Airway epithelial cell (primary cell): ENCODE measurements at places on chromosomes 4 and X. TPM values are rescaled to one million over a fixed set of nuclear protein-coding genes. Genes with fewer than 3 reads are reported as not detected.

The MTTP gene
- total RNA-seq: 0.28 TPM in 2 replicates

The ADGRL3 gene
- total RNA-seq: 0.19 and 0.21 TPM in 2 replicates

The CLGN gene
- total RNA-seq: 0.07 TPM in 1 of 2 replicates, not detected in the other

The ARHGAP36 gene
- total RNA-seq: not detected in 2 replicates

The ABLIM2 gene
- total RNA-seq: 0.14 and 0.23 TPM in 2 replicates

The SATL1 gene
- not detected in 2 replicates for total RNA-seq

The SPATA4 gene
- total RNA-seq: not detected in 2 replicates

The PAQR3 gene
- 12.9 and 13.5 TPM in 2 replicates for total RNA-seq

The RS1 gene
- not detected in 2 replicates for total RNA-seq

The SLC9B1 gene
- total RNA-seq: not detected in 2 replicates

The CXCL3 gene
- 2.2 and 5.0 TPM in 2 replicates for total RNA-seq

The KIT gene
- total RNA-seq: not detected in 2 replicates

The GAGE12H gene
- not detected in 2 replicates for total RNA-seq

The DAPP1 gene
- total RNA-seq: 27.7 and 29.6 TPM in 2 replicates

The SHROOM3 gene
- 16.8 and 22.2 TPM in 2 replicates for total RNA-seq

The AKAP17A gene
- total RNA-seq: 22.2 and 32.2 TPM in 2 replicates

The FRMPD4 gene
- total RNA-seq: 0.14 TPM in 1 of 2 replicates, not detected in the other

The CLDN2 gene
- not detected in 2 replicates for total RNA-seq

The NDST4 gene
- total RNA-seq: not detected in 2 replicates

The DMRTC1 gene
- not detected in 2 replicates for total RNA-seq

The TMEM156 gene
- total RNA-seq: 9.2 and 9.5 TPM in 2 replicates

The CT45A9 gene
- not detected in 2 replicates for total RNA-seq

The KCTD8 gene
- not detected in 2 replicates for total RNA-seq

The ENPEP gene
- 0.07 TPM in 1 of 2 replicates, not detected in the other for total RNA-seq

The SPANXN1 gene
- total RNA-seq: not detected in 2 replicates

The CFAP299 gene
- total RNA-seq: not detected in 2 replicates

The RNF175 gene
- not detected in 2 replicates for total RNA-seq

The GLOD5 gene
- not detected in 2 replicates for total RNA-seq

The CXorf49 gene
- not detected in 2 replicates for total RNA-seq

The SPACA5 gene
- not detected in 2 replicates for total RNA-seq

The SSR4 gene
- total RNA-seq: 129 and 259 TPM in 2 replicates

The DKK2 gene
- total RNA-seq: 0.49 and 0.56 TPM in 2 replicates

The RASL11B gene
- total RNA-seq: 1.5 and 3.1 TPM in 2 replicates

The FGF2 gene
- 1.3 and 1.8 TPM in 2 replicates for total RNA-seq

The FANCB gene
- total RNA-seq: 2.1 and 2.3 TPM in 2 replicates

The GPR82 gene
- total RNA-seq: not detected in 2 replicates

The YY2 gene
- total RNA-seq: 0.74 and 0.78 TPM in 2 replicates

The GPR119 gene
- total RNA-seq: not detected in 2 replicates

The GYPB gene
- not detected in 2 replicates for total RNA-seq

The PGRMC2 gene
- 9.6 and 20.2 TPM in 2 replicates for total RNA-seq

The ASMT gene
- not detected in 2 replicates for total RNA-seq

The PUDP gene
- total RNA-seq: 20.9 and 21.8 TPM in 2 replicates

The USP26 gene
- not detected in 2 replicates for total RNA-seq

The LANCL3 gene
- 0.05 and 0.78 TPM in 2 replicates for total RNA-seq

The PCDH11X gene
- total RNA-seq: not detected in 2 replicates

The AKAP14 gene
- total RNA-seq: not detected in 2 replicates

The TRIM2 gene
- total RNA-seq: 9.6 and 14.9 TPM in 2 replicates

The CSAG2 gene
- not detected in 2 replicates for total RNA-seq

The PGAM4 gene
- not detected in 2 replicates for total RNA-seq
